ENCODE measurements at places on chromosomes 4 and X.

- DNase-seq = no peak
Observed at GRCh38 chr4:186537843-186538521, 17.4 kb downstream of the MTNR1A start.

DNA sequence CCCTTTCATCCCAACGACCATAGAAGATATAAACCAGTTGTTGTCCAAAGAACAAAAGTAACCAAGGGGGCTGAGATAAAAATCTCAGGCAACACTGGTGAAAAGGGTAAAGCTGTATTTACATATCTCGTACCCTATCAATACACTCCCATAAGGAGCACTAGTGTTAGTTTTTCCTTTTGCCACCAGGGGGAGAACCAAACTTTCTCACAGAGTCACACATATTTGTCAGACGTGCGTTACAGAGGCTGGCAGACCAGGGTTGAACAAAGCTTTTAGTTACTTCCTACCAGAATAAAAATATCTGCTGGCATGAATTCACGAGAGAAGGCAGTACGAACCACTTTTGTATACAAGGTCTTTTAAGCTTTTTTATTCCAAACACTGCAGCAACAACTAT is 88.3 kb downstream of the AMELX start:
- no peak for DNase-seq

- no peak for DNase-seq
Observed at GRCh38 chr4:85492336-85492735, 17.4 kb downstream of the ARHGAP24 start.

GRCh38 chr4:139977838-139978609 is 176.0 kb downstream of the MAML3 start:
- DNase-seq = no peak

GRCh38 chrX:153494541-153495361 is at the start of gene BGN:
Gene BGN (plus strand): TSS chrX:153494980. CDS start chrX:153504632, 9,652 bp downstream.
- DNase-seq = peak; percentile 24

DNA sequence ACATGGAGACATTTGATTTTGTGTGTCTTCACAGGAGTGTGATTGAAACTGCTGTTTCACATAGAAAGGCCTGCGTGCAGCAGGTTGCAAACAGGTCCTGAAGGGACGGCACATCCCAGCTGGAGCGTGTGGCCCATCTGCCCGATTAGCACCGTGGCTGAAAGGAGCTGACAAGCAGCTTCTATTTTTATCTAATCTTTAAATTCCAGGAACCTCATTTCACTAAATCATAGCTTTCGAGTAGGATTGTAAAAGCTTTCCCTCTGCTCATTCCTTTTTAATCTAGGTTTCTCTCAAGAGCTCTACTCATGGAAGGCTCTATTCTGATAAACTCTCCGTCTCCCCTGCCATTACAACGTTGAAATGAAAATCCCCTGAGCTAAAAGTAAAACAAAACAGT is 106.8 kb downstream of the FSTL5 start:
- DNase-seq = no peak

GRCh38 chrX:1529328-1529727 is 7.7 kb downstream of the P2RY8 start:
- peak; percentile 32 for DNase-seq
